ENCODE measurements at places on chromosomes 11 and 22. TPM values are rescaled to one million over a fixed set of nuclear protein-coding genes. Genes with fewer than 3 reads are reported as not detected.

Gene BAIAP2L2
- 0.81 TPM for polyA plus RNA-seq

Gene SCUBE2
- 30.7 TPM for polyA plus RNA-seq

Gene RAB36
- polyA plus RNA-seq, result 9.6 TPM

Gene MAJIN
- polyA plus RNA-seq, result not detected

Gene MUC2
- polyA plus RNA-seq, result 0.04 TPM

DNA sequence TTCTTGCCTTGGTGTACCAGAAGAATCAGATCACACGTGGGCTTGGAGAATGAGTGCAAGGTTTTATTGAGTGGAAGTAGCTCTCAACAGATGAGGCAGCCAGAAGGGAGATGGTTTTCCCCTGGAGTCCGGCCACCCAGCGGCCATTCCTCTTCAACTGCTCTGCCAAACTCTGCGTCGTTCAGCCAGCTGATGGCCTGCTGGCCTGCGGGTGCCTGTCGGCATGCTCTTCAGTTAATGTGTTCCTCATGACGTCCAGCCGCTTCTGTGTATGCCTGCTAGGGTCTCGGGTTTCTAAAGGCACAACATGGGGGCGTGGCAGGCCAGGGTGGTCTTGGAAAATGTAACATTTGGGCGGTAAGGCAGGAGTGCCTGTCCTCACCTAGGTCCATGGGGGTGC lies 487.9 kb upstream of the LRRC4C start:
- DNase-seq, result no peak

- DNase-seq, result no peak
Observed at GRCh38 chr11:123302751-123303195, 107.7 kb upstream of the CLMP start.

DNA sequence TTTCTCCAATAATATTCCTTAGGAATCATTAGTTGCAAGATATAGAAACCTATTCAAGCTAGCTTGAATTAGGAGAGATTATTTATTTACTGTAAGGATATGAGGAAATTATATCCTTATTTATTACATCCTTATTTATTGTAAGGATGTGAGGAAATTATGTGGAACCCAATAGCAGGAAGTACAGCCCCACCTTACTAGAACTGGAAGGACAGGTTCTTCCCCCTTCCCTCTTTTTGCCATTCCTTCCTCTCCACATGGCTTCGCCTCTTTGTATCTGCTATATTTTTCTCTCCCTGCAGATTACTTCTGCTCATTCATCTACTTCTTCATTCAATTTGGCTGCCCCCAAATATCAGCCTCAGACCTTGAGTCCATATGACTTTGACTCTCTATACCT lies 49.5 kb upstream of the B3GNT6 start:
- no peak for DNase-seq

DNA sequence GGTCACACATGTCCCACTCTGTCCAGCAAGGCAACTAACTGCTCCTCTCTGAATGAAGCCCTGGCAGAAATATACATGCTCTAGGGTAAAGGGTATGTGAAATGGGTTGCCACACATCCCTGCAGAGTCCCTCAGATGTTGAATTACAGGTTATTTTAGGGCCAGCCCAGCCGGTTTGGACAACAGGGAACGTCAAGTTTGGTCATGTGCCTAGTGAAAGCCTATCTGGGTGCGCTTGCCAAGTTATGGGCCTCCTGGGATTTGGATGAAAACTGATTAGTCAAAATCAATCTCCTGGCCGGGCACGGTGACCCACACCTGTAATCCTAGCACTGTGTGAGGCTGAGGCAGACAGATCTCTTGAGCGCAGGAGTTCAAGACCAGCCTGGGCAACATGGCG lies 10.4 kb downstream of the AP1B1 start:
- DNase-seq, result no peak

DNA sequence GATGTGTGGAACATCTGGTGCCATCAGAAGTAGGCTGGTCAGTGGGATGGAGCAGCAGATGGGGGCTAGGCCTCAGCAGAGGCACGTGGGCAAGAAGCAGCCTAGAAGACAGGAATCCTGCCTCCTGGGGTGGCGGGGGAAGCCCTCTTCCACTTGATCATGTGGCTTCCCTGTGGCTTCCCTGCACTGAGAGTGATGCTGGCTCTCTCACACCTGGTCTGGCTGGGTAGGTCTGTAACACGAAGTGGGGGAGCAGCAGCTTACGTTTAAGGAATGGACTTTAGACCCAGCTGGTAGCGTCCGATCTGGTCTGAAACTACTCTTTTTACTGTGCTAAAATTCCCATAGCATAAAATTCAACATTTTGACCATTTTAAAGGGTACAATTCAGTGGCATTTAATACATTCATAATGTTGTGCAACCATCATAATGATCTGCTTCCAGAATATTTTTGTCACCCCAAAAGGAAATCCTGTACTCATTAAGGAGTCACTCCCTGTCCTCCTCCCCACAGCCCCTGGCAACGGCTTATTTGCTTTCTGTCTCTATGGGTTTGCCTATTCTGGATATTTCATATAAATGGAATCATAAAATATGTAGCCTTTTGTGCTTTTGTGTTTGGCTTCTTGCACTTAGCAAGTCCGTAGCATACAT lies 21.7 kb downstream of the PTPN5 start:
- no peak for DNase-seq

GRCh38 chr11:35751664-35752061 lies 89.1 kb downstream of the TRIM44 start:
- DNase-seq, result no peak

Measured in right lung (tissue), 10 donors.